Tongue (tissue), 3 donors: ENCODE measurements at places on chromosomes 3 and 15.

GRCh38 chr3:5185093-5185673, 2.3 kb upstream of the EDEM1 start:
- DNase-seq = no peak

GRCh38 chr15:74657846-74658245, 38.0 kb downstream of the EDC3 start:
- DNase-seq = no peak

- DNase-seq = no peak
Observed at GRCh38 chr3:172367205-172368105, 80.8 kb downstream of the GHSR start.

DNA sequence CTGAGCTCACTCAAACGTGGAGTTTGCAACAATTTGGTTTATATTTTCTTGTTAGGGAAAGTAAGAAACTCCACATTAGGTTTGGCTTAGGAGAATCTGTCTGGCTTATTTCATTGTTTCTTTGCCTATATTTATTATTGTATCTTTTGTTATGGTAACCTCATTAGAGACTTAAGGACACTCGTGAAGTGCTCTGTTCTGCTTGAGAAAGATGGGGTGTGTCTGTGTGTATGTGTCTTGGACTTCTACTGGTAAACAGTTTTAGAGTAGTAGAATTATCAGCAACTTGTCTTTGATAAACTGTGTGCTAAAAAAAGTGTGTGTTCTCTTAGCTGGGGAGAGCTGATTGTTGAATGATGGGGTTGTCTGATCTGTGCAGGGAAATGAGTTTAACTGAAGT, 306.5 kb downstream of the RBMS3 start:
- DNase-seq = no peak

- DNase-seq = no peak
Observed at GRCh38 chr15:48360841-48361240, 29.6 kb downstream of the DUT start.

DNA sequence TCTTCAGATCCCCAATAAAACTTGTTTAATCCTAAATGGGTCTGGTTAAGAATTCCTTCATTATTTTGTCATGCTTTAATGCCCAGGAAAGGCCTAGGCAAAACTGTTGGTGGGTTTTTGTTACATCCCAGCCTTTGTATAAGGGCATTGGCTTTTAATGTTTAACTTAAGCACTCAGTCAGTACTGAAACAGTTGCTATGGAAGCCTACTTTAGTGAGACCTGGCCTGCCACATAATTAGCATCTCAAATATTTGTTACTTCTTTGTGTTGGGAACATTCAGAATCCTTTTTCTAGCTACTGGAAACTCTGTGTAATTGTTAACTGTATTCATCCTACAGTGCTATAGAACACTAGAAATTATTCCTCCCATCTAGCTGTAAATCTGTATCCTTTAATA, 369.6 kb upstream of the ATP10A start:
- DNase-seq = no peak

GRCh38 chr3:51539291-51539941, 897 bp downstream of the RAD54L2 start:
- DNase-seq = peak; percentile 16

- DNase-seq = peak; percentile 85
Observed at GRCh38 chr15:29805043-29805707, 17.1 kb downstream of the TJP1 start.

DNA sequence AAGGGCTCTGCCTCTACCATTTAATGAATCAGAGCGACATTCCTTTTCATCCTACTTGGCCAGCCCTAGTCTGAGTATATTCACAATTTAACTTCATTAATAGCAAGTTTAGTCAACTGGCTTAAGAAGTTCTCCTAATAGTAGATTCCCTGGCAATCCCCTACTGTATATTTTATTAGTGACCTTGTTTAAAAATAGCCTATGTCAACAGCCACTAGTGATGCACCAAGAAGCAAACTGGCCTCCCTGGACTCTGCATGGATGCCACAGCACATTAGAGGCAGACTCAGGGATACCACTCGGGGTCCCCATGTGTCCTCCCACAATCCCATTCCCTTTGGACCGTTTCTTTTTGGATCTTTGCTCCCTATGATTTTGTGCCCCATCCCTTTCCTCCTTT, 83.6 kb downstream of the THSD4 start:
- DNase-seq = no peak

- DNase-seq = no peak
Observed at GRCh38 chr3:23808525-23808924, 2.8 kb downstream of the UBE2E1 start.

DNA sequence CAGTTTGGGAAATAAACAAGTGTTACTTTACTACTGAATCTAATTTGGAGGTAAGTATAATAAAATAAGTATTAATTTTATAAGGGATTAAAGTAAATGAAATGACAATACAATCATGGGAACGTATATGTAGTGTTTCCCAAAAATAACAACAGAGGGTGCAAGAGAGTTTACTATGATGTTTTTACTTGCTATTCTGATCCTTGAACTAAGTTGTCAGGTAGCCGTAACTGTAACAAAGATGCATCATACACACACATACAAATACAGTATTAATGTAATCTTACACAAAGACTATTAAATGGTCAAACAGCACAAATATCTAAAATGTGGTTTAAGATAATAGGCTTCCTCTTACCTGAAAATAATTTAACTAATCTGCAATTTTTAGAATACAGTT, 311.4 kb downstream of the TBC1D5 start:
- peak; percentile 53 for DNase-seq

- peak; percentile 79 for DNase-seq
Observed at GRCh38 chr15:74653426-74654102, 37.9 kb downstream of the CLK3 start.

- DNase-seq = peak; percentile 68
Observed at GRCh38 chr3:167882057-167882667, 146.6 kb downstream of the SERPINI1 start.

GRCh38 chr3:123258811-123259420, 57.2 kb downstream of the SEC22A start:
- DNase-seq = peak; percentile 74
